ENCODE measurements at places on chromosomes 1 and 21. TPM values are rescaled to one million over a fixed set of nuclear protein-coding genes. Genes with fewer than 3 reads are reported as not detected.

DISC1 gene
- total RNA-seq: 5.0 TPM

- DNase-seq: no peak
These were observed 6.0 kb upstream of the CFAP141 start for GRCh38 chr1:154212083-154212482.

- no peak for DNase-seq
These were observed 41.4 kb upstream of the SELENON start for GRCh38 chr1:25758466-25759070.

- no peak for DNase-seq
These were observed 118.1 kb upstream of the POGK start for GRCh38 chr1:166721145-166721544.

DNA sequence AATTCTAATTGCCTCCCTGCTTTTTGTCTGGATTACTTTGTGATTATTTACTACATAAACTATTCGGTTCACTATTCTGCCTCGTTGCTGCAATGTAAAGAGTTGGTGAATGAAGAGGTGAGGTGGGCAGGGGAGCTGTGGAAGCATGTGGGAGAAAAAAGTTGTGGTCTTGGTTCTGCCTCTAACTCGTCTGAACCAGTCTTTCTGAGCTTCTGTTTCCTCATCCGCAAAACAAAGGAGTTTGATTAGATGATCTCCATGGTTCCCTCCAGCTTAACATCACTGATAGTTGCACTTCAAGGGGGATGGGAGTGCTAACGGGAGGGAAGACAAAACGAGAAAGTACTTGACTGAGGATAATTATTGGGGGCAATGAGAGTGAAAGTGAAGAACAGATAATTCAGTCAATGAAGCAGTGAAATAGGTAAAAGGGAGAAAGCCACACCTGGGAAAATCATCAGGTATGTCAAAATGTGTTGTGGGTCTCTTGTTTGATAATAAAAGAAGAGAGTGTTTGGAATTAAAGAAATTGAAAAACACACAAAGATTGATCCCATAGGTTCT lies 26.2 kb upstream of the UHMK1 start:
- no peak for DNase-seq

GRCh38 chr1:243746751-243747150 lies 103.3 kb downstream of the AKT3 start:
- no peak for DNase-seq

DNA sequence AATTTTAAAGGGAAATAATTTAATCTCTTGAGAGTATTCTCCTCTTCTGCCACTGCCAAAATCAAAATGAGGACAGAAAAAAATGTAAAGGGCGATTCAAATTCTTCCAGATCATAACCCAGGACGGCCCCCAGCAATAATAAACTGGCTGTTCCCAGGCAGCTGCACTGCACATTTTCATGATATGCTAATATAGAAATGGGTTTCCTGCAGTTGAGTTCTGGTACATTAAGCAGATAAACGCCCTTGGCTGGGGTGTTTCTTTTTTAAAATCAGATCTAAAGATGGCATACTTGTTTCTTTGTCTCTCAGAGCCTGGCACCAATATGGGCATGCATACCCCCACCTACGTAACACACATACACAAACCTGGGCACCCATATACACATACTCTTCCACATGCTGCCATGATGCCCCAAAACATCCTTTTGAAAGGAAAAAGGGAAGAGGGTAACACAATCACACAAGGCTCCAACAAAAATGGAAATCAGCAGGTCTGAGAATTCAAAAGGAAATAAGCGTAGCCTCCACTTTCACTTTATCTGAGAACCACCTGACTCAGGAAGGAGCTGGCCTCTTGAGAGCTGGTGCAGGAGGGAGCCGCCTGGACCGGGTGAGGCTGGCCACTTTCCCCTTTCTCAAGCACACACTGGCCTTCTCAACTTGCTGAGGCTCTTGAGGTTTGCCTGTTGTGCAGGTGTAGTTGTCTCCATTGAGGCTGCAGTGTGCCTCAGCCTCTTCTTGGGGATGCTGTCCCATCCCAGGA lies 653.4 kb downstream of the KIF26B start:
- no peak for DNase-seq

DNA sequence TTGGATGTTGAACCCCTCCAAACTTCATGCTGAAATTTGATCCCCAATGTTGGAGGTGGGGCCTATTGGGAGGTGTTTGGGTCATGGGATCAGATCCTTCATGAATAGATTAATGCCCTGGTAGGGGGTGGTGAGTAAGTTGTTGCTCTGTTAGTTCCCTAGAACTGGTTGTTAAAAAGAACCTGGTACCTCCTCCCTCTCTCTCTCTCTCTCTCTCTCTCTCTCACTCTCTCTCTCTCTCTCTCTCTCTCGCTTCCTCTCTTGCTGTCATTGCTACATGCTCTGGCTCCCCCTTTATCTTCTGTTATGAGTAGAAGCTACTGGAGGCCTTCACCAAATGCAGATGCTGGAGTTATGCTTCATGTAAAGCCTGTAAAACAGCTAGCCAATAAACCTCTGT lies 498.2 kb upstream of the NR5A2 start:
- no peak for DNase-seq
